ENCODE measurements at places on chromosomes 5 and 9.
A peak's percentile ranks its signal among the peaks of the same experiment; 100 is the strongest.

DNA sequence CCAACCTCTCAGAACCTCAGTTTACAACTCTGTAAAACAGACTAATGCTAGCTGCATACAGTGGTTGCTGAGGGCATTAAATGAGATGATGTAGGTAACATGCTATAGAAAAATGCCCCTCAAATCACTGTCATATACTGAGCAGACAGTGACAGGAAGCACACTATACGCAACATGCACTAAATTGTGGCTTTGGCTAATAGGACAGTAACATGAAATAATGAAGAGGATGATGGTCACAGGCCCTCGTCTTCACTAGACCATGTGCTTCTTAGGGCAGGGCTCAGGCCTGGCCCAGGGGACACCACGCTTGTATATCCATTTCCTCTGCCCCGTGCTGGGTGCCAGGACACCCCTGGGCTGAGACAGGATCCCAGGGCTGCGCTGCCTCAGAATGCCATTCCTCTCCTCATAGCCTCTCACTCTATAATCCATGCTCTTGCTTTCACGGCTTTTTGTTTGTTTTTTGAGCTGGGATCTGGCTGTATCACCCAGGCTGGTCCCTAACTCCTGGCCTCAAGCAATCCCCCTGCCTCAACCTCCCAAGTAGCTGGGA, 18.9 kb downstream of the CSF1R start:
- DNase-seq, result no peak

GRCh38 chr5:123512611-123513461, 859 bp downstream of the CSNK1G3 start:
- DNase-seq, result no peak

- no peak for DNase-seq
Measured at GRCh38 chr9:83996126-83996525, 15.5 kb downstream of the RMI1 start.

DNA sequence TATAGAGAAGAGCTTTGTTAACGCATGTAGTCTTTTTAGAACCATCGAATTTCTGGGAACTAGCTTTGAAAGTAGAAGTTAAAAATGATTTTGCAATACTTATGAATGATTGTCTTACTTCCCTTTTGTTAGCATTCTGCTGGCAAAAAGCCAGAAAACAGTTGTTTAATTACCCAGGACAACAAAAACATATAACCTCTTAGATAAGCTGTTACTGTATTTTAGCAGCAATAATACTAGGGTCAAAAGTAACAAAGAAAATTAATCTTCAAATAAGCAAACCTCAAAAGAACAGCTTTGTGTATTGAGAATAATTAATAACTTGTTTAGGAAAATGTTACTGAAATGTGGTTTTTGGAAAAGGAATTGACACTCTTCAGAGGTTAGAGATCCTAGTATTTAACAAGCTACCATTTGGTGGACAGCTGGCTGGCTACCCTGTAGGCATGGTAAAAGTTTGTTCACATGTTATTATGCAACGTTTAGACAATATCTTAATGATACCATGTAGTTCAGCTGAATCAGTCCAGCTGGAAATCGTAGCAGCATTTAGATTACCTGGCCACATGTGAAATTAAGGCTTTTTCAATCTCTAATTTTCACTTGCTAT, 3.8 kb downstream of the FGF10 start:
- no peak for DNase-seq

DNA sequence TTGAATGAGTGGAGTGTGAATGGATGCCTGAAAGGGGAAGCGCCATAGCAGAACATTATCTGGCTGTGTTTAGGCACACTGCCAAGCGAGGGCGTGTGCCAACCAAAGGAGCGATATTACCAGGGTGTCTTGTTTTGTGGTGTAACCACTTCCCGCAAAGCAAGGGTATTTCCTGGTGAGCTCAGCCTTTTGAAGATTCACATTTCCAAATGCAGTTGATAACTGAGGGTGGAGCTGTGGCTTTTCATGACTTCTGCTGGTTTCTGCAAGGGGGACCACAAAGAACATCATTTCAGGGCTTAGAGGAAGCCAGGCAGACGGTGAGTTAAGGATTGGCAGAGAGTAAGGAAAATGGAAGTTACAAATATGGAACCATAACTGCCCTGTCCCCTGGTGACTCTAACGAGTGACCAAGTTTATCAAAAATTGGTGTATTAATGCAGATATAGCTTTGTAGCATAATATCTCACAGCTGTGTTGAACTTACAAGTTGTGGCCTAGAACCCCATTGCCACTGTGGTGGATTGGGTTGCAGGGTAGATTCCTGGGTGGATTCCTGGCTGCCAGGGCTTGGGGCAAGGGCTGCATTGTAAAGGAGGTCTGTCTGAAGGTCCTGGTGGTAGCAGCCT, 71.4 kb downstream of the RALGPS1 start:
- peak; percentile 65 for DNase-seq

DNA sequence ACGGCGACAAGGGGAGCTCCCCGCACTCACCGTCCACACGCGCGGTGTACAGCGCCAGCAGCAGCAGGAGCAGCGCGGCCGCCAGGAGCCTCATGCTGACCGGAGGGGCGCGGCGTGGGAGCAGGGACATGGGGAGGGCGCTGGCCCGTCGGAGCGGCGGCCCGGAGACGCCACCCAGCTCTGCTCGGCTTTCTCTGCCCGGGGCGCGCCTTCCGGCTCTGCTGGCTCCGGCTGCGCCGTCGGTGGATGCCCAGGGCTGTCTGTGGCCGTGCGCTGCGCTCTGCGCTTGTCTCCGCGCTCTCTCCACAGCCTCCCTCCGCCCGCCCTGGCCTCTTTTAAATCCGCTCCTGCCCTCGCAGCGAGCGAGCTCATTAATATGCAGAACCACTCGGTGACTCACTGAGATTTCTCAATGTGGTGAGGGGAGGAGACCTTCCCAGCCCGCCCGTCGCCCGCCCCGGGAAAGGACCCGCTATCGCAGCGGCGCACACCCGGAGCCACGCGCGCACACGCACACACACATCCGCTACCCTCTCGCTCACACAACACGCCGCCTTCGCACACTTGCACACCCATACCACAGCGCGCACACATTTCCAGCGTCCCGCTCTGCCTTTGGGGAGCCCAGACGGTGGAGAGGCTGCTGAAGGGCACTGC, at the start of gene CXCL14:
Gene CXCL14, minus strand, starts transcription at position 307 of the 657 bp plus-strand sequence. Its CDS starts 213 bp downstream, at position 94.
- no peak for DNase-seq

- no peak for DNase-seq
Measured at GRCh38 chr5:59296317-59297264, 596.9 kb downstream of the PDE4D start.

DNA sequence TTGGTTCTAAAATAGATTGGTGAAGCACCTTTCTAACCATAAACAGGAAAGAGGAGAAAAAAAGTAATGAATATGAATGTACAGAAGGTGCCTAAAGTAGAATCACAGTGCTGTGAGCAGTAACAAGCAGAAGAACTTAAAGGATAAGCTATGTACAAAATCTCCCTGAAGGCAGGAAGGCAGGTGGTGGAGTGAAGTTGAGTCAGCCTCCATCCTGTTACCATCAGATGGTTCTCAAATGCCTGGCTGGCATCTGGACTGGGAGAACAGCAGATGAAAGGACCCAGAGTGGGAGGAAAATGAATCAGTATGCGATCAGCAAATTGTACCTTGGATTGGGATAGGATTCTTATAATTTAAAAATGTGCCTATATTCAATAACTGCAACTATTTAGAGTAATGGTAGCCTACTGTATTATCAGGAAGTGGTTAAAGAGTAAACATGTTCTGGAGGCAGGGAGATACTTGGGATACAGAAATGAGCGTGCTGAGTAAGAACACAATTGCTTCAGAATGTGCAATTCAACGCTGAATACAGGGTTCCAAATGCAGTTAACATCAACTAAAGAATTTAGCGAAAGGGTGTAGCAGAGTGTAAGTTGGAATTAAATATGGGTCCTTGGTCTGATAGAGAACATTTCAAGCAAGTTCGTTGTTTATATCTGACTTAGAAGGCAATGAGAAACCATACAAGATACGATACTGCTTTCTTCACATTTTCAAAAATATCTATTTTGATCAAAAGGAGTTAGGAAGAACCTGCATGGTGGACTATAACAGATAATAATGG, 21.1 kb upstream of the FER start:
- no peak for DNase-seq

DNA sequence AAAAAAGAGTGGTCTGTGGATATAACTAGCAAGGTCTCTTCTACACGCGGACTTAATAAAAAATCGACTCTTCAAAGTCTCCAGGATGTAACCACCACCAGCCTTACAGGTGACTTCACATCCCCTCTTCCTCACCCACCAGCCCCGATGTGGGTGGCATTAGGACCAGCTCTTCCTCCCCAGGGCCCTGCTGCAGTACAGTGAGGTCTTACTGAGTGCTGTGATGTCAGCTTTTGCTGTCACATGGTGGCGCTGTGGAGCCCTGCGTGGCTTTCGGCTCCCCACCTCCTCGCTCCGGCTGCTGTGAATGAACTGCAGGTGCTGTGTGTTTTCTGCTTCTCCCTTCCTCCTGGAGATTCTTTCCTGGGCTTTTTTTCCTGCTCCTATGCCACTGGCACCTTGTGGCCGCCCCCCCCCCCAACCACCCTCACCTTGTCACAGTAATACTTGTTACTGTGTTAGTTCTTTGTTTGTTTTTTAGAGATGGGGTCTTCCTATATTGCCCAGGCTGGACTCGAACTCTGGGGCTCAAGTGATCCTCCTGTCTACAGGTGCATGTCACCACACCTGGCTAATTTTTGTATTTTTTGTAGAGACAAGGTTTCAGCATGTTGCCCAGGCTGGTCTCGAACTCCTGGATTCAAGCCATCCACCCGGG, 15.8 kb upstream of the RAPGEF1 start:
- DNase-seq, result peak; percentile 69

- DNase-seq, result no peak
Measured at GRCh38 chr5:126374109-126374416, 49.1 kb upstream of the GRAMD2B start.

GRCh38 chr5:162801235-162801634, 636.2 kb upstream of the CCNG1 start:
- no peak for DNase-seq

- DNase-seq, result peak; percentile 24
Measured at GRCh38 chr9:129068990-129069861, 11.7 kb upstream of the DOLPP1 start.

- no peak for DNase-seq
Measured at GRCh38 chr5:32504989-32505596, 60.6 kb upstream of the ZFR start.

- no peak for DNase-seq
Measured at GRCh38 chr5:10562201-10563109, 1.4 kb upstream of the ANKRD33B start.

- no peak for DNase-seq
Measured at GRCh38 chr9:86122311-86122710, 23.0 kb upstream of the GOLM1 start.

DNA sequence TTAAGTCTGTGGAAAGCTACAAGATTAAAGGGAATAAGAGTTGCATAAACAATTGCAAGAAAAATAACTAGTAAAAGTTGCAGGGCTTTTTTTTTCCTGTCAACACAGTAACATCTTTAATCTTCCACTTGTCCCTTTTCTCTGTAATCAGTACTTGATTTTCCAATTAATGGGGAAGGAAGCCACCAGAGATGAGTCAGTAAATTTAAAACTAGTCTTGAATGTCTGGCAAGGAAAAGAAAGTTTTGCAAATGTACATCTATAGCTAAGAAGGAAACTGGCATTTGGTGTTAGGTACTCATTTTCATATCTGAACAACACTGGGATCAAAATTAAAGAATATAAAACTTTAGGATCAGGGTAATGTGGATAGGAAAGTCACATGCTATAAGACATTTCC, 17.1 kb downstream of the DAP start:
- no peak for DNase-seq

DNA sequence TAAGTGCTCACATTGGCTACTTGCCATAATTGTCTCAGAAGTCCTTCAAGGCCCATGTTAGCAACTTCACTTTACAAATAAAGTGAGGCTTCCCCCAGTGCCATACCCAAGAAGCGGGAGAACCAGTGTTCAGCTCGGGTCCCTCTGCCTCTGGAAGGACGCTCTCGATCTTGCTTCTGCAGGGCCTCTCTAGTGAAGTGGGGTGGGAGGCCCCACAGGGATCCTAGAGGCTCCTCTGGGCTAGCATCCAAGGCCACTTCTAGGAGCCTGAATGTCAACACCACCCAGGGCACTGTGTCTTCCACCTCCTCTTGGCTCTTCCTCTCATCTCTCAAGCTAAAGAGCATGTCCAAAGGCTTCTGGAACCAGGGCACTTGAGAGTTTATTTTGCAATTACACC, 282.5 kb downstream of the GADD45G start:
- DNase-seq, result no peak

DNA sequence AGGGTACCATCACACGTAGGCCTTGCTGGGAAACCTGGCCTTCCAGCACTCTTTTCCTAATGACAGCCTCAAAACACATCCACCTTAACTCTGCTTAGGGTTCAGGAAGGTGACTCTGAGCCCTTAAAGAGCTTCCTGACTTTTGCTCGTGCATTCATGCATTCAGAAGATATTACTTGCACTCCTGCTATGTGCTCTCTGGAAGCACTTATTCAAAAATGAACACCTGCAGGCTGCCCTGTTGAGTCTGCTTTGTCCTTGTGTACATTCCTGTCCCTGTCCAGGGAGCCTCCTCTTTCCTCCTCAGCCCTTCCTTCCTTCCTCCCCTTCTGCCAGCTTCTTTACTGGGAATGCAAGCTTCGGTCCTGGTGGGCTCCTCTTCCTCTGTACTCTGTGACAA, 61.5 kb downstream of the SPRY4 start:
- no peak for DNase-seq

DNA sequence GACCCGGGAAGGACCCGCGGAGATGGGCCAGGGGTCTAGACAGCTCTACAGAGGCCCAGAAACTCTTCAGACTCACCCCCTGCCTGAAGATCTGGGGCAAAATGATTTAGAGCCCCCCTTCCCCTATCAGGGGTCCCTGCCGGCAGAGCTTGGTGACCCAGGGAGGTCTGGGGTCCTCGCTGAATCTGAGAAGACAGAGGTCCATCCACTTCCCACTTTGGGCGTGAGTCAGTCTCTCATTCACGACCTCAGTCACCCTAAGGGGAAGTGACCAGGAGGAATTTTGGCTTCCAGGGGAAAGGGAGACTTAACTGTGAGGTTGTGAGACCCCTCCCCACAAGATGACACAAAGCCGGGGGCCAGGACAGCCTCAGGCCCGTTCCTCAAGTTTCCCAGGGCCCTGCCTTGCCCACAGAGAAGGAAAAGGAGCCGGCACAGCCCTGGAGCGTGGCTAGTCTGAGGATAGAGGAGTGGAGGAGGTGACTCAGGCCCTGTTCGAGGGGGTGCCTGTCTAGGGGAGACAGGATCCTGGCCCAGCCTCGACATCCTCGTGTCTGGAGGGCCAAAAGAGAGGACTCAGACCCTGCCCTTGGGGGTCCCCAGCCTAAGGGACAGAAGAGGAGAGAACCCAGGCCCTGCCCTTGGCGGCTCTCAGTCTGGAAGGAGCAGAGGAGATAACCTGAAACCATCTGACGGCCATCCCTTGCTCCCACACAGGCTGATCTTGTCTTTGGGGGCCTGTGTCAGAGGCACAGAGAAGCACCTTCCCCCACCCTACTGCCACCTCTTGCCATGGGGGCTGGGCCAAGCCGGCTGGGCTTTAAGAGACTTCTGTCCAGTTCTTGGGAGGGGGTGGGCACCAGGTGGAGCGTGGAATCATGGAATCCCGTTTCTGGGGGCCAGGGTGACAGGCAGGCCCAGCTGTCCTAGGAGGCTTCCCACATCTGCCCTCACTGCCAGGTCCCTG, 889 bp downstream of the PDLIM4 start:
- no peak for DNase-seq

GRCh38 chr5:78506261-78507024, 142.1 kb downstream of the LHFPL2 start:
- no peak for DNase-seq

Data from stimulated activated CD8-positive, alpha-beta memory T cell treated with anti-CD3 and anti-CD28 coated beads, Interleukin-4, amount 100 ng/mL, for 1 hour (primary cell).